Central memory CD4-positive, alpha-beta T cell (primary cell): ENCODE measurements at places on chromosomes 5 and 9.

DNA sequence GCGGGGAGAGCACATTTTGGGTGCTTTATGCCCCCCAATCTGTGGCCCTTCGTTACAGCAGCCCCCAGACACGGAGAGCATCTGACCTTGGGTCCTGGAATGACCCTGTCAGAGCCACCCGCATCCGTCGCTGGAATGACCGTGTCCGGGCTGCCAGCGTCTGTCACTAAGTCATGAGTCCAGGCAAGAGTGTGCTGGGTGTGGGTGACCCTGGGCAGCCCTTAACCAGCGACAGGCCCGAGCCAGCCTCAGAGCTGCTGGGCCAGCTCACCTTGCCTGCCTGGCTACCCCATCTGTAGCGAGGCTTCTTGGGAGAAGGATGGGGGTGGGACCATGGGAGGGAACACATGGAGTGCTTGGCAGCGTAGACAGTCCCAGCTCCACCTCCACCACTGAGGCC lies 46.8 kb upstream of the NOTCH1 start:
- DNase-seq, result no peak

GRCh38 chr5:25362799-25363198 lies 718.0 kb upstream of the CDH10 start:
- no peak for DNase-seq

DNA sequence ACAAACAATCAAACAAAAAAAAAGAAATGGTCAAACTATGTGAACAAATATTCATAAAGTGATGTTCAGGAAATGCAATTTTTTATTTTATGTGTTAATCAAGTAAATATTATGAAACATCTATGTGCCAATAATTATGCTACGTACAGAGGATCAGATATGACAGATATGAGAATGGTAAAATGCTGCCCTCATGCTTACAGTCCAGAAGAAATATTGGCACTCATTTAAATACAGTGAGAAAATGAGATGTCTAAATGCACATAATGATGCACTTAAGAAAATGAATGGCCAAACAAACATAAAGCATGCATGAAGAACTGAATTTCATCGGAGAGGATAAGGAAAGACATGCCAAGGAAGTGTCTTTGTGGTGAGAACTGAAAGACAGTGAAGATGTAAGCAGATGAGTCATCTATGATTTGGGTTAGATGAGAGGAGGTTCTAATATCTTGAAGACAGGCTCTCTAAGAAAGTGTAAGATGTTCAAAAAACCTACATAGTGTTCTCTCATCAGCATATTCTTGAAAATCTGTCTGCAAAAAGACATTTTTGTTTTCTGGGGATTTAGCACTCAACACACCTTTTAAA lies 1231.1 kb upstream of the ACO1 start:
- no peak for DNase-seq

GRCh38 chr5:142486020-142486419 lies 161.2 kb upstream of the SPRY4 start:
- no peak for DNase-seq

DNA sequence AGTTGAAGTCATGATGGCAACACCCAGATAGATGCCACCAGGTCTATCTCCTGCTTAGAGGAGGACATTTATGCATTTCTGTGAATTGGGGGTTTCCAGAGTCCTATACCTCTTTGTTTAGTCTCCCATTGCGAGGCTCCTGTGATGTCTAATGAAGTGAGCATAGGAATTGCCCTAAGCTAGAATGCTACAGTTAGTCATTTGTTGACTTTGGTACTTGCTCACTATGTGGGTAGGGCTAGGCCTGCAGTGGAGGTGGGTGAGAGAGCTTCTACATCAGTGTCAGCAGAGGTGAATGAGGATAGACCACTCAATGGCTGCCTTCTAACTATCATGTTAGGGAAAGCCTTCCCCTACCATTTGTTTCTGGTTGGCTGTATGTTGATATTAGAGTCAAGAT lies 173.3 kb upstream of the POC5 start:
- DNase-seq, result no peak

GRCh38 chr5:143019157-143019556 lies 249.0 kb downstream of the ARHGAP26 start:
- no peak for DNase-seq

DNA sequence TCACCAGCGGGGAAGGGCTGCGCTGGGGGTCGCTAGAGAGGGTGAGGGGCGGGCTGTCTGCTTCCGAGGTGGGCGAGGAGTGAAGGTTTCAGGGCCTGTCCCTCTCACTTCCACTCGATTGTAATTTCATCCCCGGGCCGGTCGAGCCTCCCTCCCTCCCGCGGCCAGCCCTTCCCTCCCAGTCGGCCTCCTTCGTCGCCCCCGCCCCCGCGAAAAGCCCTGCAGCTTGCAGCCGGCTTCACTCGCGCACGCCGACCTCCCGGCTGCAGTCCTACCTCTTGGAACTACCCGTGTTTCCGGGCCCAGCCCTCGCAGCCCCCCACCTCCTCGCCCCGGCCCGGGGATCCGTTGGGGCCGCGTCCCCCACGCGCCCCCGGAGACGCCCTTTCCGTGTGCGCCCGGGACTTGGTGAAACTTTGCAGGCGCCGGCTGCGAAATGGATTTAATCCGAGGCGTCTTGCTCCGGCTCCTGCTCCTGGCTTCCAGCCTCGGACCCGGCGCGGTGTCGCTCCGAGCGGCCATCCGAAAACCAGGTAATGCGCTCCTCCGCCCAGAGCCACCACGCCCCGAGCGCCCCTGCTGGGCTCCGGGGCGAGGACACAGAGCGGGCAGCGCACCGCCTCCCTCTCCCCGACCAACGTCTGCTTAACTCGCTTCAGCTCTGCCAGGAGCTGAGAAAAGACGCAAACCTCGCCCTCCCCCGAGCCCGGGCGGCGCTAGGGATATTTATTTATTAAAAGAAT lies at the start of gene EGFLAM:
Gene EGFLAM (plus strand): TSS at position 241 of the 743 bp plus-strand sequence. CDS start 196 bp downstream, at position 437.
- no peak for DNase-seq

- DNase-seq, result no peak
Measured at GRCh38 chr9:137217276-137218211, 4.5 kb downstream of the RNF208 start.

DNA sequence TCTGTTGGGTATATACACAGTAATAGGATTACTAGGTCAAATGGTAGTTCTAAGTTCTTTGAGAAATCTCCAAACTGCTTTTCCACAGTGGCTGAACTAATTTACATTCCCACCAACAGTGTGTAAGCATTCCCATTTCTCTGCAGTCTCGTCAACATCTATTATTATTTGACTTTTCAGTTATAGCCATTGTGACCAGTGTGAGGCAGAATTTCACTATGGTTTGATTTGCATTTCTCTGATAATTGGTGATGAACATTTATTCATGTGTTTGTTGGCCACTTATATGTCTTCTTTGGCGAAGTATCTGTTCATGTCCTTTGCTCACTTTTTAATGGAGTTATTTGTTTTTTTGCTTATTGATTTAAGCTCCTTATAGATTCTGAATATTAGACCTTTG lies 596.2 kb upstream of the DAB2 start:
- DNase-seq, result no peak

- DNase-seq, result no peak
Measured at GRCh38 chr5:23352446-23352845, 155.0 kb upstream of the PRDM9 start.

DNA sequence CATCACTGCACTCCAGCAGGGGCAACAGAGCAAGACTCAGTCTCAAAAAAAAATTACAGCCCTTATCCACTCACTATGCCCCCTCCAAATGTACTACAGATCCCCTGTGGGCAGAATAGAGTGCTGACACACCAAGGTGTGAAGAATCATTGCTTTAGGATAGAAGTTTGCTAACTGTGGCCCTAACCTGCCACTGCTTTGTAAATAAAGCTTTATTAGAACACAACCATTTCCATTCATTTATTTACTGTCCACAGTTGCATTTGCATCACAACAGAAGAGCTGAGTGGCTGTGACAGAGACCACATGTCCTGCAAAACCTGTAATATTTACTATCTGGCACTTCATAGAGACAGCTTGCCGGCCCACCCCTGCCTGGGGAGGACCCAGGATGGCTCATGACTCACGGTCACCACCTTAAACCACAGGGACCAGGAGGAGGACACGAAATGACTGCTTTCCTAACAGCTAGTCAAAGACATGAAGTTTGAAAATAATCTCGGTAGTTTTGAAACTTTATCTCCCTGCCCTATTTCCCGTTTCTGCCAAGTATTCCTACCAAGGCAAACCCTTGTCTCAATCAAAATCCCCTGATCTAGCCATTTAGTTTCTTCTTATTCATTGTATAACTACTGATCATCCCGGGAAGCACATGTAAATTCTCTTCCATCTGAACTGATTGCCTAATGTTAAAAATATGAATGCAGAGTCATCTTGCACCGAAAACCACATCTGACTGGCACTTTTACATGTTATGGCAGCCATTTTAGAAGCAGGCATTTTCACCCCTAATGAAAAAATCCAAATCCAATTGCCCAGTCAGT lies 206.1 kb downstream of the SLIT3 start:
- no peak for DNase-seq

DNA sequence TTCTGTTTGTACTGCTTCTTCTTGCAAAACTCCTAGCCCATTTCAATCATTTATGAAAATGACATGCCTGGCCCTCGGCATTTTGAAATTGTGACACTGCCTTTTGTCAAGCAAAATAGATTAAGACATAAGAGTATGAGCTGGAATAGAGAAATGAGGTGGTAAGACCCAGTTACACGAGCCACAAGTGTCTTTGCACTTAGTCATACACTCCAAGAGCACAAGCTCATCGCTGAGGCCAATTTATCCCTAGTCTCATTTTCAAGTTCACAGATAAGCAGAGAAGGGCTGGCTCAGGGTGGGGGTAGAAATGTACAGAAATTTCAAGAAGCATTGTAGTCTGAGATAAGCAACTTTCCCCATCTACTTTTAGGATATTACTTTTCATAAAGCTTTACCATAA lies 40.6 kb upstream of the MAP1B start:
- no peak for DNase-seq

- no peak for DNase-seq
Measured at GRCh38 chr5:36496471-36496870, 109.9 kb upstream of the SLC1A3 start.

DNA sequence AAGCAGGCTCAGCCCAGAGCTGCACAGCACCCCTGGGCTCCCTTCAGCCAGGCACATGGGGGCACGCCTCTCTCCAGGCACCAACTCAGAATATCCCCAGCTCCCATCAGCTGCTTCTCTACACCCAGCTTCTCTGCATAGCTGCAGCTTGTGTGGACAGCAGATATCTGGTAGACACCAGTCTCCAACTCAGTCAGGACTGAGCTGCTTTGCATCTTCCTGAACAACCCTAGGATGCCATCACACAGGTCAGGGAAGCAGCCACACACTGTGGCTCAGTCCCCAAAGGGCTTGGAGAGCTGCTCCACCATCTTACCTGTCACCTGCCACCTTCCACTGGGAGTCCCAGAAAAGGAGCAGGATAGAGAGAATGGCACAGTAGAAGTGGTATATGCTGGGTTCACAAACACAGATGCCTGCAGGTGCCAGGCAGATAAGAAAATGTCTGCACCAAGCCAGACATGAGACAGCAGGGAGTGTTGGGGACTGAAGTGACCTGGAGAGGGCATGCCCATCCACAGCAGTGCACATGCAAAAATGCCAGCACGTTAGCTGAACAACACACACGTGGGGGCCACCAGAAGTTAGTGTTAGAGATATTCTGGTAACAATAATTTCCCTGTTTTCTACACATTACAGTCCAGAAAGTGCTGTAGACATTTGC lies 42.0 kb downstream of the THBS4 start:
- no peak for DNase-seq

DNA sequence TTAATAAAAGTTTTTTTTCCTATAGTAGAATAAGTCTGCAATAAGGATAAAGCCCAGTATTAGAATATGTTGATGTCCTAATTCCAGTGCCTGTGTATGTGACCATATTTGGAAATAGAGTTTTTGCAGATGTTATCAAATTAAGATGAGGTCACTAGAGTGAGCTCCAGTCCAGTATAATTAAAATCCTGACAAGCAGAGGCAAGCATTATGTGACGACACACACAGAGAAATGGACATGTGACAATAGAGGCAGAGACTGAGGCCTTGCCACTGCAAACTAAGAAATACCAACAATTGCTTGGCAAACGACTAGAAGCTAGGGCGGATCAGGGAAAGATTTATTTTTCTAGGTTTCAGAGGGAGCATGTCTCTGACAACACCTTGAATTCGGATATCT lies 216.4 kb upstream of the CYLC2 start:
- no peak for DNase-seq

- DNase-seq, result no peak
Measured at GRCh38 chr5:94544031-94544650, 74.3 kb downstream of the KIAA0825 start.

DNA sequence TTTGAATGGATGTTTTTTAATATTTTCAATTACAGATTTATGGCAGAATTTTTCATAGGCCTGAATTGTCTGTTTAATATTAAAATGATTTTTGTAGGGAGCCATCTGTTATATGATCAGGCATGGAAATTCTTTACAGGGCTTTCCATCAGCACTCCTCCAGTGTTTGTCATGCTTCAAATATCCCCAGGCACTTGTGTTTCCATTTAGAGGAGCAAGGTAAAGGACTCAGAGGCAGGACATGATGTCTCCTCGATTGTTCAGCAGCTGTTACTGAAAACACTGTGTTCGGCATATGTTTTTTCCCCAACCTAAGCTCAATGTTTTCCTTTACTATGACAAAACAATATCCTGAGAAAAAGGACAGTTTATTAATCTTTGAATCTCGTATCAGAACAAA lies 172.3 kb upstream of the RFX3 start:
- no peak for DNase-seq

- no peak for DNase-seq
Measured at GRCh38 chr5:16326137-16326536, 139.5 kb downstream of the ZNF622 start.

GRCh38 chr9:17863213-17863883 lies 284.5 kb downstream of the SH3GL2 start:
- DNase-seq, result no peak

DNA sequence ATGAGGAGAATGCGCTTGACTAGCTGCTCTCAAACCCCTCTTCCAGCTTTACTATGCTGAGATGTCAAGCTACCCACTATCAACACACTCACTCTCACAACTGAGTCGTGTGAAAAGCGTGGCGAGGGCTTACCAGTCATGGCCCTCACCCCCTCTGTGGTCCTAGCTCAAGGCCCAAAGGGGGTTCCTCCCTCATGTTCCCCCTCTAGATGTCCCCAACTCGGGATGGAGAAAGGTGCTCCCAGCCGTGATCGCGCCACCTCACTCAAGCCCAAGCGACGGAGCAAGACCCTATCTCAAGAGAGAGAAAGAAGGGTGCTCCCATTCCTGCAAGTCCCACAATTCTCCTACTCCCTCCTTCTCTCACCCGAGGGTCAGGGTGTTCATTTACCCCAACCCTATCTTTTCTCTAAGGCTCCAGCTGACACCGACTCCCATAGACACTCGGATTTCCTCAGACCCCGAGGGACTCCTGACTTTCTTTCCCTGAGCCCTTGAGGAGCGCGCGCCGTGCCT lies 559 bp downstream of the SLC38A9 start:
- DNase-seq, result no peak

GRCh38 chr9:114916481-114916880 lies 13.9 kb downstream of the TNFSF8 start:
- no peak for DNase-seq

DNA sequence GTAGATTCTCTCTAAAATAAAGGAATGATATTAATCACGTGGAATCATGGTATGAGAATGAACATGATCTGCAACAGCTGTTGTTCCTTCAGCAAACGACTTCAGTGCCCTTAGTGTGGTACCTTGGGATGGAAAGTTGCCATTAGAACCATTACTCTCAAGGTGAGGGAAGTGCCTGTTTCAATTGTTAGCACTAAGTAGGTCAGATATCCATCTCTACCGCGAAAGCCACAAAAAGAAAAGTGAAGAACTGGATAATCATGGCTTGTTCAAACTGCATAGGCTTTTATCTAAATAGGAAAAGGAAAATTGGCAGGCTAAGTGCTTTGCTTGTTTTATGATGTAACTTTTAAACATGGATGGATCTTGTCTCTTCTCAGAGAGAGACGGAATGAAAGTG lies 380.7 kb downstream of the MRPS30 start:
- DNase-seq, result no peak
